ENCODE measurements at places on chromosomes 16 and 17.

DNA sequence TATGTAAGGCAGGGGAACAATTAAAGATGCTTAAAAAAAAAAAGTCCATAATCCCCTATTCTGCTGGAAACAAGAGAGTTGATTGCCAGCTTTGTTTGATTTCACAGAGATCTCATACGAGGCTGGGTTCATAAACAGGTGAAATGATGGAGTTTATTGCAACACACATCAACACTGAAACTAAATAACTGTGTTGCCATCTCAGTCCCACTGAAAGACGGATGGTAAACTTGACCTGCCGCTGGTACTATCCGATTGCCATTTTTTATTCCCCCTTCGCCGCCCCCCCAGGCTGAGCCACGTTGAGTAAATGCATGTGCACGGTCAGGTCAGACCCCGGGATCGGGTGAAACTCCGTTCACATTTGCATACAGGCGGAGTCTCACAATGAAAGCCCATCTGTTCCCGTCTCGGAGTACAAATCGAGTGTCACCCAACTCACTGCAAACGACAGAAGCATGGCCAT lies 119.2 kb downstream of the SKAP1 start:
- DNase-seq: no peak

- DNase-seq: no peak
Observed at GRCh38 chr17:16037636-16038035, 38.0 kb downstream of the TTC19 start.

DNA sequence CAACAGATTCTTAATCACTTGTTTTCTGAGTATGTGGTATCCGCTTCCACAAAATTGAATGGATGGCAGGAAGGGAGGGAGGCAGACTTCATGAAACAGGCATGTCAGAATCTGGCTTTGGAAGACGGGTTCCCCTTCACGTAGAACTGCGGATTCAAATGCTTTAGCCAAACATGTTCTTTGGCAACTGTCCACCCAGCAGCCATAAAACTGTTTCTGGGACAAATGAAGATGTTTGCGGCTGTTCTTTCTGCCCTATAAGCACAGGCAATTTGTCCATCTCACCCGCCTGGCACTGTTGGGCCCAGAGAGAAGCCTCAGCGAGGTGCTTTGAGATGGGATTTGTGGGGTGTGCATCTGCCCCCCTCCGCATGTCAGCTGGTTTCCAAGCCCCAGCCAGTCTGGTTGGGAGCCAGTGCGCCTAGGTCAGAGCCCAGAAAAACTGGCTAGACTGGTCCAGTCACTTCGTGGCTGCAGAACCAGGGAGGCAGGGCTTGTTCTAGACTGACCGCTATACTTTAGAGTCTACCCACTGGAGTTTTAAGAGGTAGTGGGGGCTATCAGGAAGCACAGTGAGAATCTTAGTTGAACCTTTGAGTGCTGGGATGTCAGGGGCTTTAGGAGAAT lies 6.3 kb downstream of the CRHR1 start:
- no peak for DNase-seq

GRCh38 chr17:72152387-72152929 lies 31.6 kb downstream of the SOX9 start:
- no peak for DNase-seq
